Neuronal stem cell (in vitro differentiated cells): ENCODE measurements at places on chromosomes 1 and 21.

- no peak for DNase-seq
These were observed 187.1 kb upstream of the COA6 start for GRCh38 chr1:234186037-234186688.

DNA sequence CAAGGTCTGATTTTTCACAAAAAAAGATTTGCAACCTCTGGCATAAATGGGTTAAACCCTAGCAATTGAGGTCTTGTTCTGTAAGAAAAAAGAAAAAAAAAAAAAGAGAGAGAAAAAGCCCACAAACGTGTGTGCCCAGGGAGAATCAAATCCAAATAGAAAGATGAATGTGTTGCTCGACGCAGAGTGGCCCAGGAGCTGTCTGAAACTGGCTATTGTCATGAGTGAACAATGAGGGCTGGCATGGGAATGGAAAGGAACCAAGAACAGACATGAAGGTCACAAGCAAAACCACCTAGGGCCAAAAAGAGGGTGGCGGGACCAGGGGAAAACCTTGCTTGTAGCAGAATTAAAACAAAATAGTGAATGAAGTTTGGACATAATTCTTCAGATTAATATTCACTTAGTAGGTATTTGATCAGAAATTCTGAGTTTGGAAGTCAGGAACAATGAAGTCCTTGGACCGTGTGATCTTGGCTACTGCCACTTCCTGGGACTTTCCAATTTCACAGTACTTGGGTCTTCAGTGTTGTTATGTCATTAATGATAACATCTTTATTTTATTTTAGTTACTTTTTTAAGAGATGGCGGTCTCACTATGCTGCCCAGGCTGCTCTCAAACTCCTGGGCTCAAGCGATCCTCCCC lies 3.1 kb downstream of the ENO1 start:
- no peak for DNase-seq

- DNase-seq: no peak
These were observed 16.4 kb upstream of the TARBP1 start for GRCh38 chr1:234495231-234495990.

- DNase-seq: no peak
These were observed 33.8 kb upstream of the SERTAD4 start for GRCh38 chr1:210198840-210199239.

- DNase-seq: no peak
These were observed 262.9 kb upstream of the PROX1 start for GRCh38 chr1:213724640-213725536.

DNA sequence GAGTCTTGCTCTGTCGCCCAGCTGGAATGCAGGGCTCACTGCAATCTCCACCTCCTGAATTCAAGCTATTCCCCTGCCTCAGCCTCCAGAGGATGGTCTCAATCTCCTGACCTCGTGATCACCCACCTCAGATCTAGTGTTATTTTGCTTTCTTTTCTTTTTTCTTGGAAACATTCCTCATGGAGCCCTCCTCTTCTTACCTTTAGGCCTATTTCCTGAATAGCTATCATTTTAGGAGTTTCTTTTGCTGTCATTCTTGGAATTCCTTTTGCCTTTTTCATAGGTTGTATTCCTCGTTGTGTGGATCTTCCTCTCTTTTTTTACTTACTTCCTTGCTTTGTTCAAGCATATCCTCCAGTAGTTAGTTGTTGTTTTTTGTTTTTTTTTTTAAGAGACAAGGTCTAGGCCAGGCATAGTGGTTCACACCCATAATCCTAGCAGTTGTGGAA lies 173.8 kb downstream of the RASAL2 start:
- DNase-seq: no peak

GRCh38 chr1:17307946-17308345 lies at the start of gene PADI4:
TSS of gene PADI4 (plus strand) at chr1:17308197. CDS start at chr1:17308223, 26 bp downstream.
- no peak for DNase-seq

DNA sequence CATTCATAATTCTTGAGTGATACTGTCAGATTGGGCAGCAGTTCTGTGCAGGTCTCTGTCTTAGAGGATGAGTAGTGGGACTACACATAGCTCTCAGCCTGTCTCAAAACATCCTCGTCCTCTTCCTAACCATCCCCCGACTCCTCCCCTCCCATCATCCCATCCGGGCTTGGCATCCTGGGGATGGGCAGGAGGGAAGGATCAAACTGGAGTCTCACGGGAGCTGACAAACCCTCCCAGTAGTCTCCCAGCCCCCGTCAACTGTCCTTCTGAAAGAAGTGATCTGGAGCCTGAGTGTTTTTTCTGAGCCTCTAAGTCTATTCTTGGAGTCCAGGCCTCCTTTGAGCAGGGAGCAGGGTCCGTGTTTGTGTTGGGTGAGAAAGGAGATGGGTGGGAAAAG lies 102.0 kb downstream of the PAX7 start:
- no peak for DNase-seq

GRCh38 chr21:44420416-44421205 lies 34.7 kb upstream of the LRRC3 start:
- DNase-seq: no peak

GRCh38 chr1:203179667-203180005 lies 4.0 kb upstream of the MYBPH start:
- DNase-seq: no peak

DNA sequence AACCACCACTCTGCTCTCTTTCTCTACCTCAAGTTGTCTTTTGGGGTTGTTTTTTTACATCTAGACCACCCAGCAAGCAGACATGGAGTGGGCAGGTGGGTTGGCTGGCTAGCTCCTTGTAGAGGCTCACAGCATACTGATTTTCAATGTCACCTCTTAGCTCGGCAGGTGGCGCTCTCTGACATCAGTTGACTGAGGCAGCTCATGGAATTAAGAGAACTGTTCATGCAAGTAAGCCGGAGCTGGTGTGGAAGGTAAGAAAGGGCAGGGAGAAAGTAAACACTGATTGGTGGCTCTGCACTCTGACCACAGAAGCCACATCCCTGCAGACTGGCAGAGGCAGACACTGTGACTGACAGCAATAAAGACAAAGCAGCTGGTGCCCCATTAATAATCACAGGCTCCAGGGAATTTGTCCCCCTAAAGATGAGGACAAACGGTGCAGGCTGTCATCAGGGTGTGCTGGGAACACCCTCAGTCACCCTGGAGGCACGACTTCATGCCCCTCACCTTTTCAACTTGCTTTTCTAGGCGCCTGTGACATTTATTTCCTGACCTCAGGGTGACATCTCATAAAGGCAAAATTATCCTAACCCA lies 226.8 kb downstream of the LMX1A start:
- DNase-seq: peak; percentile 82

- DNase-seq: no peak
These were observed 1.6 kb downstream of the SLC30A1 start for GRCh38 chr1:211577277-211577818.

DNA sequence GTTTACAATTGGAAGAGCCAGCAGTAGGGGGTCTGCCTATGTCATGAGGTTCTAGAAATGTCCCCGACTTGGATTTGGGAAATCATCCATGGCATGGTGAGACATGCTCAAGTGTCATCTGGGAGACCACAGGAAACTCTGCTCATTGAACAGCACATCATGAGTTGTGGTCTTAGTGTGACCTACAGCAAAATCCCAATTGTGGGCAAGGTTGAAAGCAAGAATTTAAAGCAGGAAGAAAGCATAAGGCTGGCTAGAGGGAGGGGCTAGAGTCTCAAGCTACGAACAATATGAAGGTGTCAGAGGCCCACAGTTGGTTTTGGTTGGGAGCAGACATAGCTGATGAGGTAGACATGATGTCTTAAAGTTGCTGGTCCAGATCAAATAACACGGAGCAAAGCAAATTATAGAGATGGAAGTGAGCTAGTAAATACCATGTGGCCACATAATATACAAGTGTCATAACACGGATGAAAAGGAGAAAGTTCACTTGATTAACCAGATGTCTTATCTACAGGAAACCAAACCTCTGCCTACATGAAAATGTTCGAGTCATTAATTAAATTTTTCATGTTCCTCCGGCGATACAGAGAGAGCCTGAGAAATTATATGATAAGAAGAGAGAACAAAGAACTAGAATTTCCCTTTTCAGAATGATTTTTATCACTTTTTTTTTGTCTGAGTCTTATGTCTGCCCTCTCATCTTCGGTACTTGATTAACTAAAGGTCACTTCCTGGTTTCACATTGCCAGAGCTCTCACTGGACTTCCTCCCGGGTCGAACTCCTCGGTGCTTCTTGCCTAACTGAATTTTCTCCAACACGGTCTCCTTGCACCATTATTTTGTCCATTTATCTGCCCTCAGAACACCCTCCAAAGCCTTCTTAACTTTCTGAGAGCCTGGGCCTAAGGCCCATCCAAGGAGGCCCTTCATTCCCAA lies 67.5 kb upstream of the DUSP10 start:
- no peak for DNase-seq

GRCh38 chr1:69070660-69071373 lies 496.9 kb upstream of the LRRC7 start:
- no peak for DNase-seq

GRCh38 chr1:165816826-165817497 lies 10.5 kb upstream of the UCK2 start:
- DNase-seq: no peak

DNA sequence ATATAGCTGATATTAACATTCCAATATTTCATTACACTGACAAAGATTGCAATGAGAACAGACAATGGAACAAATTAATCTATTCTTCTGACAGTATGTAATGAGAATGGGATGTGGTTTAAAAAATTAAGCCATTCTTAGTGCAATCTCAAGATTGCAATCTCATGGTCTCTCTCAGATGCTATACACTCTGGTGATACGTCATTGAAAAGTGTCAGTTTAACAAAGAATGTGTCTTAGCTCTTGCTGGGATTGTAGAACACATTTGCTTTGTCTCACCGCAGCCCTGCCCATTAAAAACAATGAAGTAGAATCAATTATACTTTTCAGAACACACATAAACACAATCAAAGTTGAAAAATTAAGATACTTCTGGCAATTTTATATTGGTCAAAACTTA lies 55.2 kb downstream of the LRRC53 start:
- no peak for DNase-seq

GRCh38 chr1:110019770-110020169 lies 14.7 kb upstream of the STRIP1 start:
- no peak for DNase-seq

GRCh38 chr1:17729909-17730308 lies 25.2 kb upstream of the ACTL8 start:
- DNase-seq: no peak

DNA sequence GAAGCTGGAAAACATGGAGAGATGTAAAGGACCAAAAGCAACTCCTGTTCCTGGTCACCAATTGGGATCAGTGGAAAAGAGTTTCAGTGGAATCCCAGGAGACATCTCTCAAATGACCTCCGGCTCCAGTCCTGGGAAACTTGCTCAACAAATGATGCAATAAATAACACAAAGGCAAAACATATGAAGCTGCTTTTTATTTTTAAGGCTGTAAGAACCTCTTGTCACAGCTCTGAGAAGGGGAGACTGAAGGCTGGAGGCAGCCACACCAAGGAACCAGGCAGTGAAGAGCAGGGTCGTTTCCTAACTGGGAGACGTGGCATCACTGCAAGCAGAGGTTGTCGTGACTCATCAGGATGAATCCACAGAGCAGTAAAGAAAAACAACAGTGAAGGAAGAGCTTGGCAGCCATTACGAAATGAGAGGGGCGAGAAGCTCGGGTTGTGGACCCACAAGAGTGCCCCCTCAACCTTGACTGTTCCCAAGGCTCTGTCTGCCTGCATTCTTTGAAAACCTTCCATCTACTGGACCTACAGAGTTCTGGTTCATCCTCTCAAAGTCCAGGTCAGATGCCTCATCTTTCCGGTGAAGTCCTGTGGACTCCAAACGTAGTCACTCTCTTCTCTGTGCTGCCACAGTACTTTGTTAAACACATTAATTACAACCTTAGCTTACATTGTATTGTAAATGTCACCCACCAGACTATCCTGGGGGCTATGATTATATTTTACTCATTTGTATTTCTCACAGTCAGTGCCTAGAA lies 32.1 kb downstream of the JAK1 start:
- no peak for DNase-seq

DNA sequence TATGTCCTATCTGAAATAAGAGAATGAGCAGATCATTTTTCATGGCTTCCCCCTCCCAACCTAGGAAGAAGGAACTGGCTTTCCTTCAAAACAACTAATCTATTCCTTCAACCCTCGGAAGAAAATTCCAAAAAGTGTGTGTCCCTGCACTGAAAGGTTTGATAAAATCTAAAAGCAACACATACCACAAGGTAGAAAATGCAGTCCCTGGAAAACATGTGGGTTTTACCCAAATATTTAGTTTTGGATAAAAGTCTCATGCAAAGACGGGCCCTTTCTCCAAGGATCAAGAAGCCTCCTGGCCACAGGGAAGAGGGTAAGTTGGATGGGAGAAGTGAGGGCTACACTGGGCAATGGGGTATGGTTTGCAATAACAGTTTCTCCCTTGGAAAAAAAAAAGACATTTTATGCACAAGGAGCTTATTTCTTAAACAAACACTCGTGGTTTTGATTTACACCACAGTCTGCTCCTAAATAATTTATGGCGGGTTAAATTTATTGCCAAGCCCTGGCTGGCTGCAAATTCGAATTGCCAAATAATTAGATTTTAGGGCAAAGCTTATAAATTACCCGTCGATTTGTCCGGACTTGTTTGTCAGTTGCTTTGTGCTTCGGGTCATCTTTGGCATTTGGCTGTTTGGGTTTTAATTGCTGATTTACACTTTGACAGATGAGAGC lies 28.9 kb downstream of the ERI3 start:
- DNase-seq: no peak

DNA sequence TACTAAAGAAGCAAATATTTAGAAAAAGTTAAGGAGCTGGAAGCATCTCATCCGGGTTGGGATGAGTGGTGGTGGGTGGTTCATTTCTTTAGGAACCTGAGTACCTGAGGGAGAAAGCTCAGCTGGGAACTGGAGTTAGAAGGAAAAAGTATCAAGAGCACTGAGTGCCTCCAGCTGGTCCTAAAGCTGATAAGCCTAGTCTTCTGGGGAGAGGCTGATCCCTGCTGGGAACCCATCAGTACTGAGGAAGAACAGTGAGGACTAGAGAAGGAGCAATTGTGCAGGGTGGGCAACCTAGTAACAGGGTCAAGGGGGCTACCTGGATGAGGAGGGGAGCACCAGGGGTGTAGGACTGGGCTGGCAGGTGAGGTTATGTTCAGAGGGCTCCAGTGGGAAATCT lies 89.5 kb downstream of the RUNX1 start:
- DNase-seq: no peak

GRCh38 chr1:156502894-156503697 lies 2.5 kb upstream of the MEF2D start:
- DNase-seq: no peak

- no peak for DNase-seq
These were observed 43.4 kb downstream of the PLPP3 start for GRCh38 chr1:56535939-56536338.

GRCh38 chr21:46007492-46007868 lies 25.9 kb downstream of the COL6A1 start:
- DNase-seq: no peak

GRCh38 chr21:40546647-40547046 lies 300.3 kb downstream of the DSCAM start:
- no peak for DNase-seq

- peak; percentile 60 for DNase-seq
These were observed 930 bp downstream of the ARHGEF10L start for GRCh38 chr1:17540255-17541001.

DNA sequence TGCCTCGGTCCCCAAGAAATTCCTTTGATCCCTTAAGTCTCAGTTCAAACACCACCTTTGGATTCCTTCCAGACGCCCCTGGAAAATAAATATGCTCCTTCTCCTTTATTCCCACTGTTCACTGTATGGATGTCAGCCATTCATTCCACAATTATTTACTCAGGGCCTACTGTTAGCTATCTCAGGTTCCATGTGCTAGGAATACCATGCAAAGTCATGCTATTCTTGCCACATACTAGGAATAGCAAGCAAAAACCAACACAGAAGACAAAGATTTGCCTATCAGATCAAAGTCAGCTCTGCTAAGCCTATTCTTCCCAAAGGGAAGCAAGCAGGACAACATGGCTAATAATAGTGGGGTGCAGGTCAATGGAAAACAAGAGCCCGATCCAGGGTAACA lies 29.8 kb downstream of the TTC13 start:
- no peak for DNase-seq
